ENCODE measurements at places on chromosomes 2 and 18.

DNA sequence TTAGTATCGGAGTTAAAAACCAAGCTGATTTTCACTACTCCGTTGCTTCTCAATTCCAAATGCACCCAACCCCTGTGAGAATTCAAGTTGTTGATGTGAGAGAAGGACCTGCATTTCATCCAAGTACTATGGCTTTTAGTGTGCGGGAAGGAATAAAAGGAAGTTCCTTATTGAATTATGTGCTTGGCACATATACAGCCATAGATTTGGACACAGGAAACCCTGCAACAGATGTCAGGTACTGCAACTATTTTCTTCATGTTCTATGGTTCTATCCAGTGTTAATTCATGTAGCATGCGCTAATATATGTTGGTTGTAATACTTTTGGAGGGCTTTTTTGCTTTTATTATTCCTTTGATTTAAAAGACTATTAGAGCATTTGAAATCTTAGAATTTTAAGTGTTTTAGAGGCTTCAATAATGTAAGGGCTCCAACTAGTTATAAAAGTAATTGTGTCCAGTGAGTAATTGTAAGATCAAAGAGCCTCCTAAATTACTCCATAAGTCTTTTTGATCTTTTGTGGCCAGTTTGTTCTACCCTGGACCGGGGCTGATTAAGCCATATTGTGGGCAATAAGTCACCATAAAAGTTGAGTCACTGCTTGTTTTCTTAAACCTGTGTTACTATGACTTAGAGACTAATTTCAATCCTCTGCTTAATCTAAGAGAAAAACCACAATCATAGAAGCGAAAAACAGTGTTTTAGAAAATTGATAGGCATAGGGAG, 22.9 kb downstream of the DSG4 start:
- no peaks in the 10 kb centered on the region for H3K27me3 ChIP-seq
- no peaks in the 10 kb centered on the region for H3K36me3 ChIP-seq
- no peak overlapping the region for H3K27ac ChIP-seq
- H3K4me3 ChIP-seq = no peak overlapping the region
- no peaks in the 10 kb centered on the region for H3K4me1 ChIP-seq

DNA sequence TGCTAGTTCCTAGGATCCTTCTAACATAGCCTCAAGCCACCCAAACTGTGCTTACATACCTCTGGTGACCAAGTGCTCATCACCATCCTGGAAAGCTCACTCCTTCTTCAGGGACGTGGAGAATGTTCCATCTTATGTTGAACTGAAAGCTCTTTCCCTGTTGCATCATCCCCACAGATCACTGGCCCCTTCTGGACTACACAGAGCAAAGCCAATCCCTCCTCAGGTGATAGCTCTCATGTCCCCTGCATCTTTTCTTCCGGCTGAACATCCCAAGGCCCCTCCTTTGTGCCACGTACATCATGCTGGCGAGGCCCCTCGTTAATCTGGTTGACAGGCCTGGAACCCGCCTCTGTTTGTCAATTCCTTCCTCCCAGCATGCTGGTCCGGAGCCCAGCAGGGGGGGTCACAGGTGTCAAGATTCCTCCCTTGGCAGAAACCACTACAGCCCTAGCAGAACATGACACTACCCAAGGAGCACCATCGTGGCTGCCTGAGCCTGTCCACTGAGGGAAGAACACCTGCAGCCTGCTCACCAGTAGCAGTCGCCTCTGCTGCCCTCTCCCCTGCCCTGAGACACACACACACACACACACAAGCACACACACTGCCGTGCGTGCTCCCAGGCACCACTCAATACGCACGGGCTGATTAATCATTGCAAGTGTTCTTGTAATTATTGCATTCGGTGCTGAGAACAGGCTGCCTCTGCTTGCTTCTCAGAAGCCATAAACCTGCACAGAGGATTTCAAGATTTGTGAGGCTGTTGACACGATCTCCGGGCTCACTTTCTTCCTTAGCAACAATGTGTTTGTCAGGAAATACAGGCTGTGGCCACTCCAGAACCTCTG, 6.3 kb upstream of the KCNK3 start:
- DNase-seq = no peak
- no peaks in the 10 kb centered on the region for H3K36me3 ChIP-seq
- H3K27me3 ChIP-seq = peaks cover 29% of the 10 kb centered on the region
- H3K4me3 ChIP-seq = no peak overlapping the region
- no peaks in the 10 kb centered on the region for H3K4me1 ChIP-seq
- H3K27ac ChIP-seq = no peak overlapping the region

GRCh38 chr2:162795312-162795711, 43.3 kb downstream of the KCNH7 start:
- no peaks in the 10 kb centered on the region for H3K4me1 ChIP-seq
- no peak overlapping the region for H3K4me3 ChIP-seq
- H3K36me3 ChIP-seq = no peaks in the 10 kb centered on the region
- H3K27ac ChIP-seq = no peak overlapping the region
- no peaks in the 10 kb centered on the region for H3K27me3 ChIP-seq

DNA sequence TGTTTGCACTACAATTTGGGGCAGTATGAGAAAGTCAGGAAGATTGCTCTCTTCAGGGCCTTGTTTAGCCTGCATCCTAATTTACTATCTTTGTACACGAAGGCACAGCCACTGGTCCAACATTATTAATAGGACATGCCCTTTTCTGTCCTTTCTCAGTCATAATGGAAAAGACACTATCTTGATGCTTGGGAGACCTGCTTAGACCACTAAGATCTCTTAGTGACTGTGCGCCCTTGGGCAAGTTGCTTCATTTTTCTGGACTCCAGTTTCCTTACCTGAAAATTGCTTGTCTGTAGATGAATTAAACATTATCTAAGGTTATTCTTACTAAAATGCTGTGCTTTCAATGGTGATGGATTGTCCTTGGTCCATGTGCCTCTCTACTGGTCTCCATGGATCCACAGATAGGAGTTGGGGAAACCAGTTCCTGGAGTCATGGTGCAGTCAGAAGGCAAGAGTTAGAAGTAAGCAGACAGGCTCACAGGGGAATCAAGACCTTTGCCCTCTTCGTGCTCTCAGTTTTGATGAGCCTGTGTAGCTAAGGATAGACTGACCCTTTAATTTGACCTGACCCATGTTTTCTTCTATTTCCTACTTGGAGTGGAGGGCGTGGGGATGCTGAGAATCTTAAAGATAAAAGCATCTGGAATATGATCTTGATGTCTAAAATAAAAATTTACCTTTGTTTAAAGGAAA, 114.0 kb downstream of the RAPGEF4 start:
- H3K36me3 ChIP-seq = no peaks in the 10 kb centered on the region
- H3K4me3 ChIP-seq = no peak overlapping the region
- peaks cover 10% of the 10 kb centered on the region for H3K27me3 ChIP-seq

DNA sequence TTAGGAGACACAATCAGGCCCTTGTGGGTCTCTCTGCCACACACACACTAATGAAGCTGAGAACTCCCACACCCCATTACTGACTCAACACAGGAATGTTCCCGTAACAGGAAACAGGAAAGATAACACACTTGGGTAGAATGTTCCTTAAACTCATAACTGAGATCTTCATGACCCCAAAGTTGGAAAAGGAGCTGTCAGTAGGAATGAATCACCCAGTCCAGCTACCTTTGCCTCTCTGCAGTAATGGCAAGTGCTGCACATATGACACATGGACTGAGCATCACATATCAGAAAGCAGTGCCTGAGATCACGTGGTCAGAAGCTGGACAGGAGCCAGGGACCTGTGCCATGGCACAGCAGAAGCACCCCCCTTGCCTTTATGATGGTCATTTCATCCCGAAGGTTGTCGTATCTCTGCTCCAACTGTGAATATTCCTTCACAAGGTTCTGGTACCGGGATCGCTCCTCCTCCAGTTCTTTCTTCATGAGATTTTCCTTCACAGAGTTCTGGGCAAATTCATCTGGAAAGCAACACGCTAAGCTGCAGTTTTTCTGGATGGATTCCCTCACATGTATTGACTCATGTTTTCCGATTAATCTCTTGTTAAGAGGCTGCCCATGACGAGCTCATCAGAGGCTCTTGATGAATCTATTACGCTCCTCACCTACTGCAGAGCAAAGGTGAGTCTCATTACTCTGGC, 65.4 kb upstream of the ACAA2 start:
- peaks cover 18% of the 10 kb centered on the region for H3K27me3 ChIP-seq
- no peaks in the 10 kb centered on the region for H3K36me3 ChIP-seq
- no peak overlapping the region for H3K4me3 ChIP-seq
- peaks cover 6% of the 10 kb centered on the region for H3K4me1 ChIP-seq
- H3K27ac ChIP-seq = no peak overlapping the region

DNA sequence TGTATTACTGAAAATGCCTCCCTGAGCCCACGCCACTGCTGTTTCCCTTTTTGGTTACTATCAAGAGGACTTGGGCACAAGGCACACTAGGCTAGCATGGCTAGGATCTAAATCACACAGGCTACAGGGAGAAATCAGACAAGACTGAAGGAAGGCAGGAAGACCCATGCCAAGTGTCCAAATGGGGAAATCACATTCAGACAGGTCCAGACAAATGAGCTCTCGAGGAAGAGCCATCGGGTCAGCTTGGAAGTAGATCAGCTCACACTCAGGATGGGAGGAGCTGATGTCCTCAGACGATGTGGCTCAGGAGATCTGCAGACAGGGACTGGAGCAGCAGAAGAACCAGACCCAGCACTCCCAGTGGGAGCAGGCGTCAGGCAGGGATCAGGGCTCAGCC, 113.2 kb downstream of the COL6A3 start:
- no peak overlapping the region for H3K27ac ChIP-seq
- no peaks in the 10 kb centered on the region for H3K27me3 ChIP-seq
- H3K36me3 ChIP-seq = no peaks in the 10 kb centered on the region
- no peak for DNase-seq

GRCh38 chr2:58133395-58133794, 86.8 kb downstream of the VRK2 start:
- peaks cover 4% of the 10 kb centered on the region for H3K36me3 ChIP-seq
- no peaks in the 10 kb centered on the region for H3K27me3 ChIP-seq
- H3K4me1 ChIP-seq = no peaks in the 10 kb centered on the region

- H3K27me3 ChIP-seq = no peaks in the 10 kb centered on the region
- peaks cover 4% of the 10 kb centered on the region for H3K36me3 ChIP-seq
- H3K4me3 ChIP-seq = no peak overlapping the region
- H3K27ac ChIP-seq = no peak overlapping the region
- no peak for DNase-seq
These were observed 3.5 kb upstream of the LANCL1 start for GRCh38 chr2:210480079-210480478.

- no peaks in the 10 kb centered on the region for H3K36me3 ChIP-seq
- no peak overlapping the region for H3K27ac ChIP-seq
- H3K27me3 ChIP-seq = no peaks in the 10 kb centered on the region
- H3K4me3 ChIP-seq = no peak overlapping the region
- DNase-seq = no peak
These were observed 72.8 kb downstream of the SOWAHC start for GRCh38 chr2:109686921-109687320.

- no peak for DNase-seq
- no peak within 1 kb of the TSS for H3K27ac ChIP-seq
- peak within 1 kb of the TSS; percentile 81 for H3K4me3 ChIP-seq
- H3K36me3 ChIP-seq = no peaks in the 10 kb centered on the region
These were observed at the start of gene RNF152 for GRCh38 chr18:61892683-61893308. Gene RNF152 (minus strand): TSS chr18:61893007. CDS start chr18:61816463, 76,544 bp downstream.

DNA sequence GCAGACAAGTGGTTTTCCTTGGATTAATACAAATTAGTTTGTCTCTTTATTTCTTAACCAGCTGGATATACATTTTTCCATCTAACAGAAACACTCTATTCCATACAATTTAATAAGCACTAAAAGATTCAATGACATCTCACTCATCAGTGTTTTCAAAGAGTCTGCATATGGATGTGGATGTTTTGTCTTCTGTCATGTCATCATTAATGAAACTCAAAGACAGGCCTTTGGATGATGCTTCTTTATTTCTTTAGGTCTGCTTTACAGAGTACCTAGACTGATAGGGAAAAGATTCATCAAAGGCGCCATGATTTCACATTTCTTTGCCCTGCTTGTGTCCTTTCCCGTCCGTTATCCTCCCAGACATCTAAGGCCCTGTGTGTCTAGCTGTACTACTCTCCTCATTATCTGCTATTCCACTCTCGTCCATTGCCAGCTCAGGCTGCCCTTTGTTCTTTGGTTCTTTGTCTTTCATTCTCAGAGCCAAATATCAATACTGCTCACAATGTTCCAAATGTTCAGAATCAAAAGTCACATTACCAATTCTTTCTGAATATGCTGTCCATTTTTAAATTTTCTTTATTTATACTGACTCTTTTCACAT, 232.3 kb upstream of the CHAC2 start:
- H3K36me3 ChIP-seq = no peaks in the 10 kb centered on the region
- H3K4me3 ChIP-seq = no peak overlapping the region
- no peak for DNase-seq

DNA sequence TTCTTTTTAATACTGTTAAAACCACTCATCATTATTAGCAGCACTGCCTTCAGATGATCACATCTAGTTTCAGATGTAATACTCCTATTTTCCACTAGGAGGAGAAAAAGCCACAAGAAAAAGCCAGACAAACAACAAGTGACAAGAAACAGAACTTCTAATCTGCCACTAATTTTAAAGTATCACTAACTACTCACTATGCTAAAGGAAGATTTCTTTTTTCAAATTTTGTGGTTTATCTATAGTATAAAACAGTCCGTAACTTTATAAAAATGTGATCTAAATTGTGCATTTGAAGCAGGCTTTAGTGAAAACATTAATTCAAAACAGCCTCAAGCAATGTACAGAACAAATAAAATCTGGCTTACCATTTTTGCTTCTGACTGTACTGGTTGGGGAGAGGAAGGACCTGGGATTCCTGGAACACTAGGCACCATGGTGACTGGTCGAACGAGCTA, 56.8 kb downstream of the ATF2 start:
- DNase-seq = no peak
- H3K27me3 ChIP-seq = no peaks in the 10 kb centered on the region
- H3K27ac ChIP-seq = peak overlapping the region; percentile 36
- no peak overlapping the region for H3K4me3 ChIP-seq
